T-helper 1 cell (primary cell): ENCODE measurements at places on chromosomes 3 and 15.

- no peak for DNase-seq
Observed at GRCh38 chr15:65332391-65333147, 28.1 kb downstream of the RNU5B-1 start.

GRCh38 chr15:81795899-81796298 lies 249.9 kb downstream of the MEX3B start:
- DNase-seq = no peak

DNA sequence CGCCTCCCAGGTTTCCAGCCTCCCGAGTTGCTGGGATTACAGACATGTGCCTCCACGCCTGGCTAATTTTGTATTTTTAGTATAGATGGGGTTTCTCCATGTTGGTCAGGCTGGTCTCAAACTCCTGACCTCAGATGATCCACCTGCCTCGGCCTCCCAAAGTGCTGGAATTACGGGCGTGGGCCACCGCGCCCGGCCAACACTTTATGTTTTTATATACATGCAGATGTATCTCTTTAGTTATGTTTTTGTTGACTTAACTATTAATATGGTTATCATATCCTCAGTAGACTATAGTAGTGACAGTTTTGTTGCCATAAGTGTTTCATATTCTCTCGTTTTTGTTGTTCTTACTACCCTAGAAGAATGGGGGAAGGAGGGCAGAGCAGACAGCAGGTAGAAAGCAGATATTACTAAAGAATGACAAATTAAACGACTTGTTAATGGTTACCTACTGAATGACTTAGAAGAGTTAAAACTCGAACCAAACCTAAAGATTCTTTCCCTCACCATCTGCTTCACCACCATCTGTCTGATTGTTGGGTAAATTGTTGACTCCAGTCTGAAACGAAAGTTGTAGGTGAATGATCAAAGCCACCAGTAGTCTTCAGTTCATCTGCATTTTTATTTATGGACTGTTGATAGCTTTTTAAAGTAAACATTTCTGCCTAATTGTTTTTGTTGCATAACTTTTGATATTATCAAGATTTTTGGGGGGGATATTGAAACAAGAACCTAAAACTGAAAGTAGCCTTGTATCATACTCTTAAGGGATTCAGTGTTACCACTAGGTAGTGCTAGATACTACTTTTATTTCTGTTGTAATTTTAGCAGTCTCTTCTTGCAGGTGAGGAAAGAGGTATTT lies 89.3 kb downstream of the RASA2 start:
- no peak for DNase-seq

DNA sequence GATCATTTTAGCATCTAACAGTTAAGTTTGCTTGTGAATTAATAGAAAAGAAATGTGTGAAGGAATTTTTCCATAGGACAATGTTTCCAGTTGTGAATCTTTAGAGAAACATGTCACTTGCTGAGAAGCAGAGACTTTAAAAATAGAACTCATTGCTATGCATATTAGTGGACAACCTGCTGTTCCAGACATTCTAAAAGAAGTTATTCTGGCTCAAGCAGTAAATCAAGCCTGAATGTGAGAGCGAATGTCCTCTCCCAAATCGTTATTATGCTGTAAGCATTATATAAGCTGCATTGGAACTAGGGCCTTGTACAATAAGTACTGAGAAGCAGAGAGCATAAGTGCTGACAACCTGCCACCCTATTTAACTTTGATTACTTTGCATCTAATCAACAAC lies 990.9 kb downstream of the PLOD2 start:
- no peak for DNase-seq

DNA sequence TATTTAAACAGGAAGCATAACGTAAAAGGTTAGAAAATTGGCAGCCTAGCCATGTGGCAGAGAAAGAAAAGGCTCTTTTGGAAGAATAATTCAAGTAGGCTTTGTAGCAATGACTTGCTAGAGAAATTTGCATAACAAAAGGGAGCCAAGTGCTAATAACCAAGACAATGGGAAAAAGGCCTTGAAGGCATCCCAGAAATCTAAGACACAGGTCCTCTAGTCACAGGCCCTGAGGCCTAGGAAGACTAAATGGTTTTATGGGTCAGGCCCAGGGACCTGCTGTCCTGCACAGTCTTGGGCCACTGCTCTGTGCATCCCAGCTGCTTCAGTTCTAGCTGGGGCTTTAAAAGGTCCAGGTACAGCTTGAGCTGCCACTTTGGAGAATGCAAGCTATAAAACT lies 78.5 kb downstream of the FGF7 start:
- DNase-seq = no peak

DNA sequence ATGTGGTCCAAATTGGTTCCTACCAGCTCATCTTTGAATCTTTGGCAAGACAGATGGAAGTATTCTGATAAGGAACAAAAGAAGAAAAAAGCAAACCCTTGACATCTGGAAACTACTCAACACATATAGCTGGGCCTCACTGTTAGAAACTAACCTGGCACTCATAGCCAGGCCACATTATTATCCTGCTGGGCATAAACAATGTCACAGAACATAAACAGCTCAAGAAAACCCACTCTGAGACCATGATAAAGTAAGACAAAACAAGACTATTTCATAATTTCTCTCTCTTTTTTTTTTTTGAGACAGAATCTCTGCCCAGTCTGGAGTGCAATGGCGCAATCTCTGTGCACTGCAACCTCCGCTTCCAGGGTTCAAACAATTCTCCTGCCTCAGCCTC lies 1093.2 kb downstream of the FHIT start:
- DNase-seq = no peak

GRCh38 chr3:13115576-13115910 lies 42.3 kb upstream of the IQSEC1 start:
- DNase-seq = no peak

DNA sequence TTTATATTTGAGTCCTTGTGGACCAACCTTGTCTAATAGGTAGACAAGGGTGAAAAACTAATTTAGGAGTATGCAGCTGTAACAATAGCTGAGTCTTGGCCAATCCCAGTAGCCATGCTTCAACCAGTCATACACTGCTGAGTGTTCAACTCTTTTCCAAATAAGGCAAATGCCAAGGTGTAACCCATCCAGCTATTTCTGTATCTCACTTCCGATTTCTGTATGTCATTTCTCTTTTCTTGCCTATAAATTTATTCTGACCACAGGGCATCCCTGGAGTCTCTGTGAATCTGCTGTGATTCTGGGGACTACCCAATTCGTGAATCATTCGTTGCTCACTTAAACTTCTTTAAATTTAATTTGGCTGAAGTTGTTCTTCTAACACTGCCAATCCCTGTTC lies 93.2 kb downstream of the MAGI1 start:
- no peak for DNase-seq

DNA sequence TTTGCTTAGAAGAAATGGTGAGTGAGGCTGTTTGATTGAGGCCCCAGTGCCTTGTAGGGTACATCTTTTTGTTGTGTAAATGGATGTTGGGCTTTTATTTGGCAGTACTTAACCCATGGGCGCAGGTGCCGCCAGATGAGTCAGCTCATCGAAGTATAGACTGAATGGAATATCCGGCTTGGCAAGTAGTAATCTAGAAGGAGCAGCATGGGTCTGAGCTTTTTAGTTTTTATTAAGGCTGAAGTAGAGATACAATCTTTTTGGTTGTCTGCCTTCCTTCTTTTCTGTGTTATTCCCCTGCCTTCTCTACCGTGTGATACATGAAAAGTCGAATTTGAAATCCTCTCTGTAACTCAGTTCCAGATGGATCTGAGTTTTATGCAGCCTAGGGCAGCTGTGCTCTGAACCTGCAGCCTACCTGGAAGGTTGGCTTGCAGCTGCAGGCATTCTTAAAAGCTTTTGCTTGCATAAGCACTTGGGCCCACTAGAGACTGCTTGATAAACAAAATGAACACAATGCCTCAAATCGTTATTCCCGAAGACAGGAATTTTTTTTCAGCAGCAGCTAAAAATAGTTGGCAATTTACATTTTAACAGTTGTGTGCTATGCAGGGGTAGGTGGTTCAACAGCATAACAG lies 177.5 kb upstream of the CGNL1 start:
- no peak for DNase-seq

DNA sequence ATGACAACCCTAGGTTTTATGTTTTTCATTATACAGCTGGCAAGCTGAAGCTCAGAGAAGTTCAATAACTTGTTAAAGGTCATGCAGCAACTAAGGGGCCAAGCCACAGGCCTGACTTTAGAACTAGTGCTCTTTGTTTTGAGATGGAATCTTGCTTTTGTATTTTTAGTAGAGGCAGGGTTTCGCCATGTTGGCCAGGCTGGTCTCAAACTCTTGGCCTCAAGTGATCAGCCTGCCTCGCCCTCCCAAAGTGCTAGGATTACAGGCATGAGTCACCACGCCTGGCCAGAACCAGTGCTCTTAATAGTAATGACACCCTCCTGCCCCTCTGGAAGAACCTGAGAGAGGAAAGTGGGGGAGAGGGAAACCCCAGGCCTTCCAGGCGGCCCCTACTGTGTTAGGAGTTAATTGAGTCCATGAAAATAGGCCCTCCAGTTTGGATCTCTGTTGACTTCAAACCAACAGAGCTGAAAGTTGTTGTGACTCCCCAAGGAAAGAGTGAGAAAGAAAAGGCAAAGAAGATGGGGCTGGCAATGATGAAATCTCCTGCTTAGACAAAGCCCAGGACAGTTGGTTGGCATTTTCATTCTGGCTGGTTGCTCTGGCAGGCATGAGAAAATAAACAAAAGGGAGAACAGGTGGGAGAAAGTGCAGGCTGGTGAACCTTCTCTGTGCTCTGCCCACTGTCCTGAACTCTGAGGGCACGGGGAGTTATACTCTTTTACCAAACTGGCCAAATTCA lies 3.6 kb upstream of the PRRT3 start:
- no peak for DNase-seq

GRCh38 chr3:182683453-182683852 lies 109.9 kb upstream of the ATP11B start:
- peak; percentile 62 for DNase-seq

- DNase-seq = no peak
Observed at GRCh38 chr3:41846850-41847249, 115.1 kb downstream of the ULK4 start.

GRCh38 chr3:99953596-99953995 lies 135.9 kb downstream of the CMSS1 start:
- no peak for DNase-seq

DNA sequence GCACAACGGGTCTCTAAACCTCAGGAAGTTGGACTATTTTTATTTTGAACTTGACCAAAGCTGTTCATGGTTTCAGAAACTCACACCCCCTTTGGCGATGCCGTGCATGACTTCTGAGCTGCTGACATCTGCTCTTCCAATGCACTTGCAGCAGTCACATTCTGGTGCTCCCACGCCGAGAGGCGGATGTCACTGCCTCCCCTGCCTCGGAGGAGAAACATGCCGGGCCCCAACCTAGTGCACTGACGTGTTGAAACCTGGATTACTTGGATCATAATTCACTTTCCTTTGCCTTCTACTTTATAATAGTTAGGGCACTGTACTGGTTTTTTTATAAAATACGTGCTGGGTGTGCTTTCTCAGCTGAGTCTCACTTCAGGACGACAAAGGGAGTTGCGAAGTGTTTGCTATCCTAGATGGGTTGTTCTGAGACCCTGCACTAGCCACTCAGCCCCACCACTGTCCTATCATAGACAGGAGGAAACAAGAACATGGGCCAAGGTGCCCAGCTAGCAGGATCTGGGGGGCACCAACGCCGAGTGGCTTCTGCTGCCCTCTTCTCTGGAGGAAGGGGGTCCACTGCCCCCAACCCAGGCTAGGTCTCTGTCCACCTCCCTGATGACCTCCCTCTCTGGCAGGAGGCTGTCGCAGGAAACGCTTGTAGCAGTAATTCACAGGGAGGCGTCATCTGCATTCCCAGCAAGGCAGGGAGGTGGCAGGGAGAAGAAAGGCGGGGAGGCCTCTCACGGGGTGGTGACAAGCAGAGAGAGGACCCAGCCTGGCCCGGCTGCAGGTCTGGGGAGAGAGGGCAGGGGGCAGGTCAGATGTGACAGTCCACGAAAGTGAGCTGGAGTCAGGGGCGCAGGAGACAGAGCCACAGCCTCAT lies 158.8 kb upstream of the IQSEC1 start:
- DNase-seq = no peak

DNA sequence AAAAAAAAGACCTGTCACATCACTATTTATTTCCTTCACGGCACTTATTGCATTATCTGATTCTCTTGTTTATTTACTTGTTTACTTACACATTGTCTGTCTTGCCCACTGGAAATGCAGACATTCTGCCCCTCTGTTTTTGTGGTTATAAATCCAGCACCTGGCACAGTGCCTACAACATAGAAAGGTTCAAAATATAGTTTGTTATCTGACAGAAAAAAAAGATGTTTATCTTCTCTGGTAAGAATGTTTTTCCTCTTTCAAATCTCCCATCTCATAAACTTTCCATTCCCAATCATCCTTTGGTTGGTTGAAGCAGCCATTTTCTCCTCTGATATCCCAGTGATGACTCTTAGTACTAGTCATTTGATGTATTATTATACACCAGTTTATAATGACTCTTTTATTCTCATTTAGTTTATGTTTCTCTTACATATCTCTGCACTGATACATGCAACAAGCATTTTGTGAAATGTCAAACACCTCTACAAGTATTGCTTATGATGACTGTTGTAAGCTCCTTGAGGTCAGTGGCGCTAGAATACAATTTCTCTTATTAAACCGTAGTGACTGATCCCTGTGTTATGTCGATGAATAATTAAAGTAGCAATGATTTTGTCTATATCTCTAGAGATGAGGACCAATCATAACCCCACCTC lies 398.4 kb upstream of the TBL1XR1 start:
- no peak for DNase-seq

DNA sequence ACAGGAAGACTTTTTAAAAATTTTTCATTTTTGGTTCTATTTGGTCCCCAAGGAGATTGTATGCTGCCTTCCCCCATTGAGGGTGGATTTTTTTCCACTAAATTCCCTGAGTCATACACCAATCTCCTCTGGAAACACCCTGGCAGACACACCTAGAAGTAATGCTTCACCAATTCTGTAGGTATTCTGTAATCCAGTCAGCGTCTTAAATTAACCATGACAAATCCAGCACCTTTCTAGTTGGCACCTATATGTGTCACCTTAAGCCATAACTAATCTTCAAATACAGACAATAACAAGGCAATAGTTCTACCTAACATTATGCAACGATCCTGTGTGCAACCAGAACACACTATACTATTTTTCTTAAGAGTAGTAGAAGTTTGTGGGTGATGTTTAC lies 459.1 kb upstream of the NDN start:
- no peak for DNase-seq

DNA sequence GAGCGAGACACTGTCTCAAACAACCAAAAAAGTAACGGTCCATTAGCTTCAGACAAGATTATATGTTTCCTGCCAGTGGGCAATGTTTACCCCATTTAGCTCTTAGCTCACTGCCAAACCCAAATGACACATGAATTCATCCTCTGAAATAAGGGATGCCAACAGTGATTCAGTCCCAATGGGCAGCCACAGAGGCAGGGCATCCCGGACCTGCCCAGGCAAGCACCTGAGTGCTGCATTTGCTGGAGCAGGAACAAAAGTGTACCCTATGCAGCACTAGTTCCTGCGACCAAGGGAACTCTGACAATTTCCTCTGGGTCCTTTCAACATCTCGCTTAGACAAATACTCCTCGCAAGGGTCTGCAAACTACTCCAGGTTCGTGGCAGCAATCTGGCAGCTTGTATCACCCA lies 8.0 kb downstream of the IP6K2 start:
- no peak for DNase-seq

GRCh38 chr3:10263646-10264363 lies 15.5 kb downstream of the TATDN2 start:
- DNase-seq = peak; percentile 27

GRCh38 chr3:36904641-36905040 lies 40.2 kb downstream of the TRANK1 start:
- no peak for DNase-seq

GRCh38 chr15:47843124-47843663 lies 125.9 kb downstream of the SEMA6D start:
- no peak for DNase-seq
